Non-pigmented ciliary epithelial cell (primary cell): ENCODE measurements at places on chromosomes 16 and 17.

DNA sequence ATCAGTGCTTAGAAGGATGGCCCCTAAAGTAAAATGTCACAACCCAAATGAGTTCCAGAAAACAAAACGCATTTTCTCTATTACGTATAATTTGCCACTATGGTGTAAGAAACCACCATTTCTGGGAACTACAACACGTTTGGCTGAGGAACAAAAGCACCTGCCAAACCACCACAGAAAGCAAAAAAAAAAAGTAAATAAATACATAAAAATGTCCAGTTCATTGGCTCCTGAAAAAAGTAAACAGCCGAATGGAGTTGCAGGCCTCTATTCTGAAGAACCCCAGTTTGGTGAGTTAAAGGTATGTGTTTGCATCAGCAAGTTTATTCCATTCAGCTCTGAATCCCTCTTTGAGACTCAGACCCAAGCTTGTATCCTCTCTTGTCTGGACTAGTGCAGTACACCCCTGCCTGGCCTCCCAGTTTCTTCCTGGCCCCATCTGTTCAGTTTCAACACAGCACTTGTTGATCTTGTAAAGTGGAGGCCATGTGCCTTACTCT lies 36.9 kb downstream of the ERN1 start:
- DNase-seq, result no peak

DNA sequence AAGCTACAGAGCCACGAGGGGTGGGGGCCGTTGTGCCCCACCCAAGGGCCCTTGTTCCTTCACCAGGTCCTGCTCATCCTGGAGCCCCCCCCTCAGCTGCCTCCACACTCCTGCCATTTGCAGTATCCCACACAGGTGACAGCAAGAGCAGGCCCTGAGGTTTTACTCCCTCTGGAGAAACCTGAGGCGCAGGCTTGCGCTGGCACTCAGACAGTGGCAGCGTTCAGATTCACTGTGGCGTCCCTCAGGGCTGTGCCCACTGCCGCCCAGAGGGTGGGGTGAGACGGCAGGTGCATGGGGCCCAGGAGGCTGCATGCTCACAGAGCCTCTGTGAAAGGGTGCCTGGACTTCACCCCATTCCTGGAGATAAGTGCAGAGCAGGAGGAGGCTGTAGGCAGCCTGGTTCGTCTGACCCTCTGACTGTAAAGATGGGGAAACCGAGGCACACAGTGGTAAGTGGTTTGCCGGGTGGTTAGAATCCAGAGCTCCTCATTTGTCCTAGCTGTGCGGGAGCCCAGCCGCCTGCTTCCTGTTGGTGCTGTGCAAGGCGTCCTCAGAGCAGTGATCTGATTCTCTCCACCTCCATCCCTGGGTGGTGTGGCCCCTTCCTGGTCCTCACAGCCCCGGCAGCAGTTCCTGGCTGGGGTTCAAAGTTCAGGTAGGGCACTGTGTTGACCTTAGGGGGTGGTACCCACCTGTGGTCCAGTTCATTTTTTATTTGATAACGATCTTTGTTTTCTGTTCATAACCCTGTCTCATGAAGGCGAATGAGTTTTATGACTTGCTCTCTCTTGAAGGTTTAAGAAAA lies 1.6 kb downstream of the SPIRE2 start:
- DNase-seq, result no peak

- no peak for DNase-seq
These were observed 5.2 kb upstream of the CDH8 start for GRCh38 chr16:62041401-62041800.

GRCh38 chr17:66351033-66351432 lies 48.6 kb downstream of the PRKCA start:
- no peak for DNase-seq

DNA sequence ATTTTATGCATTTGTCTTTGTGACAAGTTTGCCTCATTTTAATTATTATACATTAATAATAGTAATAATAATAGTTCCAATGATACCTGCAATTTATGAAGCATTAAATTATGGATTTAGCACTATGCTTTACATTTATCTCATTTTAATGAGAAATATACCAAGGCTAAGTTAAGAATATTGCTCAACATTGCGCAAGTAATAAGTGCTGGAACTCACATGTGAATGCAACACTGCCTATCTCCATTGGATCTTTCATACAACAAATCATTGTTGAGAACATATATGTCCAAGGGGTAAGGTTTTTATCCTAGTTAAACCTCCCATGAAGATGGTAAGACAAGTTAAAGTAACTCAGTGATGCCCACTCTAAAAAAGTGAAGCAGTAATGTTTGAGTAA lies 703.7 kb upstream of the SOX9 start:
- DNase-seq, result no peak

DNA sequence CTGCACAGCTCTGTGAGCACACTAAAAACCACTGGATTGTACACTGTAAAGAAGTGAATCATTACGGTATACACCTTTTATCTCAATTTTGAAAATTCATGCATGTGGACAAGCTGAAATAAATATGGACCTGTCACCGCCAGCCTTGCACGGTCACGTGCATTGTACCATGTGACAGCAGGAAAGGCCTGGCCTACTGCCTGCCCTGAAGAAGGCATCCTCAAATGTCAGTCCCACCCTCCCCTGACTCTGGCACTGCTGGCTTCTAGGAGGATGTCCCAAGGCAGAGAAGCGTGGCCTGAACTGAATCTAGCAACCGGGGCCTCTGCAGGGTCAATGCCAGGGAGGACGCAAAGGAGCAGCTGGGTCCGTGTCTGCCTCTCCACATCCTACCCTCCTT lies 34.6 kb downstream of the SLC38A8 start:
- DNase-seq, result no peak

DNA sequence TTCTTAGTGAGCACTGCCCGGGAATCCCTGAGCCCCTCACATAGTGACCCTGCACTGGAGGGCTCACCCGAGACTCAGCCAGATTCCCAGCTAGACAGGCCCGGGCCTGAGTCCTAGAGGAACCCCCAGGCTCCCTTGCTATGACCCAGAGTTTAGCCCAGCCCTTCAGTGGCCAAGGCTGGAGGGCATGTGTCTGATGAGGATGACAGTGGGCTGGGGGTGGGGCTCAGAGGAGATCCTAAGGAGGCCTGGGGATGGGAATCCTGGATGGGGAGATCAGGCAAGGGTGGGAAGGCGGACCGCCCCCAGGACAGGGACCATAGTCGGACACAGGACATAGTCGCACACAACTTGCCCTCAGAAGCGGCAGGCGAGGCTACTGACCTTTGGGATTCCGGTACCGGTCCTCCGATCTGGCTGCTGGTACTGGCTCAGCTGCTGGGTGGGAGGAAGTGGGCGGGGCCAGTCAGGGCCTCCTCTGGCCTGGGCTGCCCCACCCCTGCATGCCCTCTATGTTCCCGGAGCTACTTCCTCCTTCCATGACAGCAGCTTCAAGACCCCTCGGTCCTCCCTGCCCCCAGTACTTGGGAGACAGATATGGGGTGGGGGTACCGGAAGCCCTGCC lies 1.1 kb downstream of the CD79B start:
- no peak for DNase-seq

DNA sequence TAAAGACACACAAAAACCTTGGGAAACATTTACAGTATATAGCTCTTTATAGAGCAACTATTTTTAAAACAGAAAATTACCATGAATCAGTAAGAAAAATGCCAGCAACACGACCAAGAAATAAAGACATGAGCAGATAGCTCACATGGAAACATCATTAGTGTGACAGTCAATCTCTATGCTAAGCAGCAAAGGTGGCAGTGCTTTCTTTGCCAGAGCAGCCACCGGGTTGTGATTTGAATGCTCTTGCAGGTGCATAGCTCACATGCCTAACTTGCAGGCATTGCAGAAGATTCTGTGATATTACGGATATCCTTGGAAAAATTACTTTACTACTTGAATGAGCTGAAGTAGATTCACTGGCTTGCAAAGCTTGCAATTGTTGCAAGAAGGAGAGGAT lies 652.9 kb upstream of the C16orf82 start:
- DNase-seq, result no peak
